Activated CD4-positive, alpha-beta T cell treated with anti-CD3 and anti-CD28 coated beads, Interleukin-2, amount 50 U/mL, for 4 hours (primary cell): ENCODE measurements at places on chromosomes 5 and 9.

GRCh38 chr5:84275609-84276008 is 109.1 kb downstream of the EDIL3 start:
- DNase-seq = no peak

GRCh38 chr9:113237026-113237425 is 15.7 kb downstream of the SLC31A1 start:
- no peak for DNase-seq

GRCh38 chr5:17189381-17190036 is 27.9 kb upstream of the BASP1 start:
- peak; percentile 22 for DNase-seq

DNA sequence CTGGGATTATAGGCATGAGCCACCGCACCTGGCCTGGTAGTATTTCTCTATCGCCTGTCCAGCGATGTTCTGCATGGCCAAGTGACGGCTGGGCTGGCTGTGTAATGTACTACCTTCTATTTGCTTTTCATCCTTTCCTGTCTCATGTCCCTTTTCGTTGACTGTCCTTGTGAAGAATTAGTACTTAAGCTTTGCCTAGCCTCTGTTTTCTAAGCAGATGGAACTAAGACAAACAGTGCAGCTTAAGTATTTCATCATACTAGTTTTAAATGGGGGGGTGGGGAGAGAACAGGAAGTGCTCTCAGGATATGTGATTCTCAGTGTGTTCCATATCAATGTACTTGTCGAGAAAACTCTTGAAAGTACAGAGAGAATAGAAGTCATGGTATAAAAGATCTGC is 31.7 kb upstream of the CCL21 start:
- DNase-seq = no peak

- no peak for DNase-seq
These were observed 68.6 kb upstream of the ADAMTS16 start for GRCh38 chr5:5071554-5071953.

- no peak for DNase-seq
These were observed 6.5 kb upstream of the RPS6 start for GRCh38 chr9:19386502-19387044.

DNA sequence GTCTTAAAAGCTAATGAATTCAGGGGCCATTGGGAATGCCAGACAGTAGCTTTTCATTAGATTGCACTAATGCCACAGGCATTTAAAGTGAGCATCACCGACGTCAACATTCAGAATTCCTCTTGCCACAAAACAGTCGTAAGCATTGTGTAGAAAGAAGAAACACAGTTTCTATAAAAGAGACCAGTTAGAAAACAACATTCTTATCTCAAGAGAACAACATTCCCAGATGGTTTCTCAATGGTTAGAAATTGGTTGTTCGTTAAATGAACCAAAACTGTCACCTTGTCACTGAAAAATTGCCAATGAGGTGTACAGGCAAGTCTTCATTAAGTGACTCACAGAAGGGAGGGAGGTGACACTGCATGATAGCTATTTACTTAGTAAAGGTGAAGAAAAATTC is 401.6 kb upstream of the PRR16 start:
- DNase-seq = no peak
